NCI-H187 (cell line): ENCODE measurements at places on chromosomes 1 and 21.

- DNase-seq, result no peak
Observed at GRCh38 chr1:78222225-78222959, 176.6 kb downstream of the GIPC2 start.

GRCh38 chr1:209704584-209704983 is at the start of gene HSD11B1:
Gene HSD11B1, plus strand, starts transcription at chr1:209704846. Its CDS starts 97 bp downstream, at chr1:209704943.
- no peak for DNase-seq

DNA sequence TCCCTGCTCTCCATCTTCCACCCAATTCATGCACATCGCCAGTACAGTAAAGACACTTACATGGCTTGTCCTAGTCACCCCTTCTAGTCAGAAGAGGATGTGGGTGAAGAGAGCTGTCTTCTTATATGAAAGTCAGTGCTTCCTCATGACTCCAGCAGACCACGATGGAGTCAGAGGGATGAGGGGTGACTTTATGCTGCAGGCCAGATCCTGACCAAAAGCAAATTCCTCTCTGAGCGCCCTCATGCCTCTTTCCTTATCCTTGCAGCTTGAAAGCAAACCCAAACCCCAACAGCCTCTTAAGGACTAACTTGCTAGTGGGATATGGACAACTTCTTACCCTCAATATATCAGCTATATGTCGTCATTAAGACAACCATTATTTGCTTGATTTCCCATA is 348.2 kb upstream of the DUSP10 start:
- DNase-seq, result no peak

- DNase-seq, result no peak
Observed at GRCh38 chr1:8396786-8397406, 79.0 kb downstream of the SLC45A1 start.

GRCh38 chr1:104868794-104869193 is 1119.1 kb downstream of the AMY1C start:
- DNase-seq, result no peak

DNA sequence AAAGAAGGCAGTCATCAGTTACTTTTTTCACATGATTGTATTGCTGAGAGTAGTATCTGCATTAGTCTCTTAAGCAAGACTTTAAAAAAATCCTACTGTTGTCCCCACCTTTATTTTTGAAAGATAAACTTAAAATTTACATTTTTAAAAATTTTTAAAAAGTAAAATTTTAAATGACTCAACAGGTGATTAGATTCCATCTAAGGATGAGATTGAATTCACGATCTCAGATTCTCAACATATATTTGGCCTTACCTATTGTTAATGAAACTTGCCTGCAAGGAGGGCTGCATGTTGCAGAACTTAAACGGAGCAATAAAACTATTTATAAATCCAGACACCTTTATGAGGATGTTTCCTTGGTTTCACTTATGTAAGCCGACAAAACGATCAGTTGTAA is 75.2 kb downstream of the OLFML2B start:
- DNase-seq, result no peak

DNA sequence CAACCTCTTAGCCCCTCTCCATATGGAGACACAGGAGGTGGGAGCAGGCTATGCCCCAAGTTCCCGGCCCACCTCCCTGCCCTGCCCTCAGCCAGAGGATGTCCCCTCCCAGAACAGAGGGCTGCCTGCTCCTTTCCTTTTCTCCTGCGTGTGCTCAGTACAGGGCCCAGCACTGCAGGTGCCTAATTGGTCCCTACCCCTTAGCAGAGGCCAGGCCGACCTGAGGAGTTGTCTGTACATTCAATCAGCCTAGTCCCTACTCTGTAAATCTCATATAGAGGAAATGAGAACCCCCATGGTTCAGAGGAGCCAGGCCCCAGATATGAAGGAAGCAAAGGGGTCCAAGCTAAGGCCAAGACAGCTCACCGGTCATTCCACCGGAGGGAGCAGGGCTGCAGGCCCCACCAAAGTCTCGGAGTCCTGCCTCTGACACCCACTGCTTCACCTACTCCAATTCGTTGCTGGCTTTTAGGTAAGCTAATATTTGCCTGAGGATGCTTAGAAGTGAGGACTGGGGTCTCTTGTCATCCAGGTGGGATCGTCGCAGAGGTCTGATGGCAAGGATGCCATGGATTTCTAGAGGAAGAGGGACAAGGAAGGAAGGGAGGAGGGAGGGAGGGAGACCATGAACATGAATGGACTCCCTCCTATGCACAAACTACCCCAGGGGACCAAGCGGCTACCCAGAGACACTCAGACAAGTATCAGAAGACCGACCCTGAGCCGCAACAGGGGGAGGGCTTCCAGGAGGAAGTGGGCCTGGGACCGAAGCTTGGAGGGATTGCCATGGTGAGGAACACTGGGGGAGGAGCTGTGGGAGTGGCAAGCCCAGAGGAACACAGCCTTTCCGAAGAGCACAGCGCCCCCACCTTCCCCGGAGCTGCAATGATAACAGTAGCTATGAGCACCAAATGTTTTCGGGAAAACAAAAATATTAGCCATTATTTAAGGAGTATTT is 30.4 kb upstream of the FOXO6 start:
- no peak for DNase-seq

DNA sequence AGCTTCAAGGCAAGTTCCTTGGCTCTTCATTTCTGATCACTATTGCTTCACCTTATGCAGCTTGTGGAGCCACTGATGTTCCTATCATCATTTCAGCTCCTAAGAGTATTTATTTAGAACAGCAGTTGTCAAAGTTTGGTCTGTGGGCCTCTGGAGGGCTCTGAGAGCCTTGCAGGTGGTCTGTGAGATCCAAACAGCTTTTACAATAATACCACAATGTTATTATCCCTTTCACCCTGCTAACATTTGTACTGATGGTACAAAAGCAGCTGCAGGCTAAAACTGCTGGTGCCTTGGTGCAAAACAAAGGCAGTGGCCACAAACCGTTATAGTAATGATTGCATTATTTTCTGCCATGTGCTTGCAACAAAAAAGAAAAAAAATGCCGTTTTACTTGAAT is 33.8 kb downstream of the PATJ start:
- no peak for DNase-seq

GRCh38 chr1:52139817-52140540 is 1.9 kb upstream of the ZFYVE9 start:
- no peak for DNase-seq
